ENCODE measurements at places on chromosomes 1 and 21. TPM values are rescaled to one million over a fixed set of nuclear protein-coding genes. Genes with fewer than 3 reads are reported as not detected.

Gene SEMA6C
- 0.79 TPM for total RNA-seq

Gene RGS13
- total RNA-seq = 0.20 TPM

Gene BTG3
- 135 TPM for total RNA-seq

Gene CHAF1B
- total RNA-seq = 14.4 TPM

Gene TCHH
- not detected for total RNA-seq
